ENCODE measurements at places on chromosomes 6 and 20.

GRCh38 chr6:126038234-126038633, 51.9 kb downstream of the TRMT11 start:
- DNase-seq, result no peak

- DNase-seq, result peak; percentile 36
Observed at GRCh38 chr20:33522256-33522820, 32.4 kb downstream of the CBFA2T2 start.

- no peak for DNase-seq
Observed at GRCh38 chr6:34563513-34563870, 7.4 kb upstream of the SPDEF start.

GRCh38 chr20:11457488-11457887, 460.2 kb upstream of the BTBD3 start:
- no peak for DNase-seq

DNA sequence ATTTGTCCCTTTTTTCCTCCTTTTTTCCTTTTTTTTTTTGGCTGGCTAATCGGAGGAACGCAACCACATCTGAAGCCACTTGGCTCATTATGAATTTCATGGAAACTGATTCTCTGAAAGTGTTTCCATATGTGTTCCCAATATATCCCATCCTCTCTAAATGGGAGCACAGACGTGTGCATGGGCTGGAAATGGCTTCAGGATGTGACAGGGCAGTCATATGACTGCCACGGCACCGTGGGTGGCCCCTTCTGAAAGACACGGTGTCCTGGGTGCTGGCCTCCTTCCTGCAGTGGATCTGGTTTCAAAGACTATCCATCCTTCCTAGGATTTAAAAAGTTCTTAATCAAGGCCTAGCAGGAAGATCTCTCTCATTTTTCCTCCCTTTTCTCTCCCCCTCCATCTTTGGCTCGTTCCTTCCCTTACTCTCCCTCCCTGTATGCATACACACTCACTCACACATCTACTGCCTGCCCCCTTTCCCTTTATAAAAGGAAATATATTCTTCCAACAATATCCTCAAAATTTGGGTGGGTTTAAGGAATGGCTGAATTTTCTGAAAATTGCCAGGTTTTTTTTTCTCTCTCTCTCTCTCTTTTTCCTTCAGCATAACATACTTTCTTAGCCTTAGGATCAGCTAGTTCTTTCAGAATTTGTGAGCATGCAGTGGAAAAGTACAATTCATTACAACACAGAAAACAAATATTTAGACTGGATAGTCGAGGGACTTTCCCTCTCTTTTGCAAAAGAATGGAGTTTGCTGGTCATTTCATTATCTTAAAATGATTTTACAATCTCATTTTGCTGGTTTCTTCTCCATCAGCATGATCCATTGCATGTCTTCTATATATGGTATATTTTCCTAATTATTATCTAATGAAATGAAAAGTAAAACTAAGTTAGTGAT, 161.2 kb upstream of the SUPT3H start:
- DNase-seq, result no peak

DNA sequence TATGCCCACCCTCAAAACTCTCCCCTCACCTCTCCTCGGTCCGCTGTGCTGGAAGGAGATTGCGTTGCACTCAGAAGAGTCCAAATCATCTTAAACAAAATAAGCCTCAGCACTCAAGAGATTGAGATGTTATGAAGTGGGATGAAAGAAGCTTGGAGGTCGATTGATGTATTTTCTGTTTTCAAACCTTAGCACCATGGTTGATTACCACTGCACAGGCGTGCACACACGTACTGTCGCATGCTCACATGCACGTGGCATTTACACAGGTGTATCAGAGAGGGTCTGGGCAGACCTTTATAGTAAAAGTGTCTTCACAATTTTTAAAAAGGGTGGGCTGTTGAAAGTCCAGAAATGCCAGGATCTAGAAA, 612 bp upstream of the AGPAT4 start:
- DNase-seq, result no peak

- DNase-seq, result no peak
Observed at GRCh38 chr20:16100111-16100510, 473.1 kb downstream of the KIF16B start.

DNA sequence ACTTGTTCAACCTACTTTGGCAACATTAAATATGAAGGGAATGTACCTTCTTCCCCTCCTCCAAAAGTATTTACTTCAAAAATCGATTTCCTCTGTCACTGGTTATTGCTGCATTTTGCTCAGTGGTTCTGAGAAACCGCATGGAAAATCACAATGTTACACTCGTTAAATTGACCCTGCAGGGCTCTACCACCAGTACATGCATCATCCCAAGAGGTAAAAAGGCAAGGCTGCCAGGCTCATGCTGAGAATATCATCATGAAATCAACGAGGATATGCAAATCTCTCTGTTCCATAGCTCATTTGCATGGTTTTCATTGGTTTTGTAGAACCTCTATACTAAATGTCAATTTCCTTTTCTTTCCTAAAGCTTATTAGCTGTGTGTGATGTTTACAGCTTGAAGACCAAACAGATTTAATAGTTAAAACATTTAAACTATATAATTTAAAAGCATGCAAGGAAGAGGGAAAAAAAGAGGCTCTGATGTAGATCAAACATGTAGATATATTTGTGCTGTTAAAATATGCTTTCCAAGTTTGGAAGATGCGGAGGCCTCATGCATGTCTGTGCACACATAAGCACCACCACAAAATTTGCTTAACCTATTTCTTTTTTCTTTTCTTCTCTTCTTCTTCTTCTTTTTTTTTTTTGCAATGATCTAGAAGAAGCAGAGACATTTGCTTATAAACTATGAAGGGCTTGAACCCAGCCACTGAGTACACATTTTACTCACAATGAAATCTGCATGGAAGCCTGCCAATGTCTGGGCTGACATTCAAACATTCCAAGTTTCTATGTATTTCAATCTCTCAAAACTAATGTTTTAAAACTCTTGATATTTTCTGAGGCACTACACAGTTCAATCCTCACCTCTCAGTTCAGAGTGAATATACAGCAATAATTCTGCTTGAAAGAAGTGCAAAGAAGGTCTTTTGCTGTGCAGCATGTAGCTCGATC, 194.0 kb downstream of the GMPR start:
- no peak for DNase-seq

DNA sequence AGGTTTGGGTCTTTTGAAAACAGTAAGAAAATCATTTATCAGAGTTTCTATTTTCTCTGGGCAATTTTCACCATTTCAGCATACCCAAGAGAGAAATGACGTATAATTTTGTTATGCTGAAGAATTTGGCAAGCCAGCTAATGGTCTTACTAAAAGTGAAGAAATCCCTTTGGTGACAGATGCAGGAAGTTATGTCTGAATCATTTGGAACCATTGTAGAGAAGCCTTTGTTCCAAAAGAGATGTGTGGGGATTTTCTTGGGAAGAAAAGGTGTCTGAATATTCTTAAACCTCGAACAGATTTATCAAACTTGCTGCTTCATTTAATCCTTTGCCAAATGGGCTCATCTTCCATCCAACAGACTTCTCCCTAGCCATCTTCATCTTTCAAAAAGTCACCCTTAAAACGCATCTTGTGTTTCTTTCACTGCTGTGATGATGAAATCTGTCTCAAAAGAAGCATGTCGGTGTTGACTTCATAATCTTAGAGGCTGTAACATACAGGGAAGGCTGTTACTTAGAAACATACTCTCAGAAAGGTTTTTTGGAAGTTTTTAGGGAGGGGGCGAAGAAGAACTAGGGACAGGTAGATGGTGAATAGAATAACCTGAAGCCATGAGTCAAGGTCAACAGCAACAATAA, 39.5 kb downstream of the CITED2 start:
- DNase-seq, result no peak

DNA sequence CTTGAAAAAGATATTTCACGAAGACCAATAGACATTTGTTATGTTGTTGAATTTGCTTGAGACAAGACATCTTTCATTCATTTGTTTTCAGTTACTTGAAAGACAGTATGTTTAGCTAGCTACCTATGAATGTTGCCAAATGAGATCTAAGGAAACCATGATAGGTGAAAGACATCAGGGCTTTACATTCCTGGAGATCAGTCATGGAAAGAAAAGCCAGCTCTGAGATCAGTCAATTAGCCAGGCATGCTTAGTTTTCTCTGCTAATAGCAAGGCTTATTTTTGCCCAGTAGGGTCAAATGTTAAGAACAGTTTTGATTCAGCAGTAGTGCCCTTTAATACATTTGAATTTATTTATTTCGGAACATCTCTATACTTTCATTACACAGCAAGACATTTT, 116.5 kb upstream of the EDN1 start:
- DNase-seq, result no peak

GRCh38 chr20:37072293-37073196, 23.3 kb downstream of the RBL1 start:
- no peak for DNase-seq

- DNase-seq, result no peak
Observed at GRCh38 chr6:37491830-37492208, 7.9 kb downstream of the CCDC167 start.

DNA sequence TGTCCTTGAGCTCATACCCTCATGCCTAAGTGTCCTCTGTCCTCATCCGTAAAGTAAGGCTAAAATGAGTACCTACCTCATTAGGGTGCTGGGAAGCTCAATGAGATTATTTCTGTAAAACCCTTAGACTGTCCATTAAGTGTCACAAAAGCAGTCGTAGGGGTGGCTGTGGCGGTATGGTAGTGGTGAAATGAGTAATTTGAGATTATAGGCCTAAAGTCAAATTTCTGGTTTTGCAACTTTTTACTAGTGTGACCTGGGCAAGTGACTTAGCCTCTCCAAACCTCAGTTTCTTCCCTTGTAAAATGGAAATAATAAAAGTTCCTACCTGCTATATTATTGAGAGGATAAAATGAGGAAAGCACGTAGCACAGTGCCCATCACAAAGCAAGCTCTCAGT, 148.2 kb upstream of the AKAP12 start:
- no peak for DNase-seq

DNA sequence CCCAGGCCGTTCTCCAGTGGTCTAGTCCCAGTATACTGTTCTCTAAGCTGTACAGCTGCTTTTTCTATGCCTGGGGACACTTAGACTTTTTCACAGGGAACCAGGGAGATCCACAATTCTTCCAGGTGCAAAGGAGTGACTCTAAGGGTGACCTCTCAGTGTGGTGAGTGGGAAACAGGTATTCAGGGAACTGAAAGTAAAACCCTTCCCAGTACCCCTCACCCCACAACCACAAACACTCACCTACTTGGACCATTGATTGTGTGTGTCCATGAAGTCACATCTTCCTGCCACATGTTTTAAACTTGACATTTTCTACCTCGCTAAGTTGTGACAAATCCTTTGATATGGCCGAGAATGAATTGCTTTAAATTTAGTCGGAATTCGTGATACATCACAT, 183.6 kb downstream of the CLIC5 start:
- no peak for DNase-seq

DNA sequence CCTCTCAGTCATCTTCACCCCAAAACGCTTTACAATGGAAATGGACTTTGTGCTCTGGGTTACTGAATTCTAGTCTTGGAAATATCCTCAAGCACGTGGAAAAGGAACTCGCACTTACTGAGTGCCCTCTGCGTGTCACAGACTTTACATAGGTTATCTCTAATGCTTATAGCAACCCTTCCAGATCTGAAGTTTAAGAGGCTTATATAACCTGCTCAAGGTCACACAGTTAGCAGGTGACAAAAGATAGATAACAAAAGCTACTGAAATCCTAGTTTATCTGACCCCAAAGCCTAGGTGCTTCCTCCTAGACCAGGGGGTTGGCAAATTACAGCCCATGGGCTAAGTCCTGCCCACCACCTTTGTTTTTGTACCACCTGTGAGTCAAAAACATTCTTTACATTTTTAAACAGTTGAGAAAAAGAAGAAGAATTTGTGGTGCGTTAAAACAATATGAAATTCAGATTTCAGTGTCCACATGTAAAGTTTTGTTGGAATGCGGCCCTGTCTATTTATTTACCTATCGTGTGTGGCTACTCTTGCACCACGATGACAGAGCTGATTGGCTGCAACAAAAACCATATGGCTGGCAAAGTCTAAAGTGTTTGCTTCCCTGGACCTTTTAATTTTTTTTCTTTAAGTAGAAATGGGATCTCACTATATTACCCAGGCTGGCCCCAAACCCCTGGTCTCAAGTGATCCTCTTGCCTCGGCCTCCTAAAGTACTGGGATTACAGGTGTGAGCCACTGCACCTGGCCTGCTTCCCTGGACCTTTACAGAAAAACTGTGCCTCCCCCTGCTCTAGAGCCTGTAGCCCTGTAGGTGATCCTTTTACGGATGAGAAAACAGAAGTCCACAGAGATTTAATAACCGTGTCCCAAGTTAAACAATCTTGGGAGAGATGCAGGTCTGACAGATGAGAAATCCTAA, 110.2 kb upstream of the RREB1 start:
- no peak for DNase-seq

DNA sequence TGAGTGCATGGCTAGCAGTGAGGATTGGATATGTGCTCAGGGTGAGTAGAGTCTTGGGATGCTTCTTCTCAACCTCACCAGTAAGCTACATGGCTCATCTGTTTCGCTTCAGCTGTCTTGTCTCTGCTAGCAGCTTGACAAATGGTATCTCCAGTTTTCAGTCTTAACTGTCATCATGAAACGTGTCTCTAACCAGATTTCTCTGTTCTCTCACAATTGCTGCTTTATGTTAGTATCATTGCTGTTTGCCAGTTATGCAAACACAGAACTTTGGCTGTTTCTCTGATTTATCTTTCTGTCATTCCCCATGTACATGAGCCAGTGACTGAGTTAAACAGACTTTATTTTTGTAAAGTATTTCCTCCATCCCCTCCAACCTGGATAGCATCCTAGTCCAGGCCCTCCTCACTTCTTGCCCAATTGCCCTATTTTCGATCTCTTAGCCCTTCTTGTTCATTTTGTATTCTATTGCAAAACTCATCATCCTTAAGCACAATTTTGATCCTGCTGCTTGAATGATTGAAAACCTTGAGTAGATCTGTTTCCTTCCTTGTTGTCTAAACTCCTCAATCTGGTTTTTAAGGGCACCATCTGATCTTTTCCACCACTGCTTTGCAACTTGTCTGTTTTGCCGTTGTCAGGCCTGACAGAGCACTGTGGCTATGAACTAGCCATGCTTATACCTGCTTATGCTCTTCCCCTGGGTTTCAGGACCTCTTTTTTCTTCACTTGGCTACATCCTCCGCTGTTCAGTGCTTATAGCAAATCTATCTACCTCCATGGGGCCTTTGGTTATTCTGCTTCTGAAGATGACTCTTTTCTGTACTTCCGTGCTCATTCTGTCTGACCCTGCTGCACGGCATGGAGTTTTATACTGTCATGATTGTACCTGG, 37.7 kb upstream of the ADIG start:
- no peak for DNase-seq

- no peak for DNase-seq
Observed at GRCh38 chr6:35439308-35439707, 12.8 kb upstream of the FANCE start.

- no peak for DNase-seq
Observed at GRCh38 chr20:38343311-38344106, 2.8 kb upstream of the LBP start.
